ENCODE measurements at places on chromosomes 6 and 20. TPM values are rescaled to one million over a fixed set of nuclear protein-coding genes. Genes with fewer than 3 reads are reported as not detected.

- no peak overlapping the region for H3K27ac ChIP-seq
- no peaks in the 10 kb centered on the region for H3K36me3 ChIP-seq
- H3K4me3 ChIP-seq, result no peak overlapping the region
- H3K27me3 ChIP-seq, result peaks cover 4% of the 10 kb centered on the region
Observed at GRCh38 chr6:148272597-148272996, 70.0 kb upstream of the SASH1 start.

- peaks cover 4% of the 10 kb centered on the region for H3K36me3 ChIP-seq
- no peak overlapping the region for H3K4me3 ChIP-seq
- peaks cover 73% of the 10 kb centered on the region for H3K4me1 ChIP-seq
- DNase-seq, result no peak
Observed at GRCh38 chr6:169587975-169588374, 113.9 kb downstream of the WDR27 start.

DNA sequence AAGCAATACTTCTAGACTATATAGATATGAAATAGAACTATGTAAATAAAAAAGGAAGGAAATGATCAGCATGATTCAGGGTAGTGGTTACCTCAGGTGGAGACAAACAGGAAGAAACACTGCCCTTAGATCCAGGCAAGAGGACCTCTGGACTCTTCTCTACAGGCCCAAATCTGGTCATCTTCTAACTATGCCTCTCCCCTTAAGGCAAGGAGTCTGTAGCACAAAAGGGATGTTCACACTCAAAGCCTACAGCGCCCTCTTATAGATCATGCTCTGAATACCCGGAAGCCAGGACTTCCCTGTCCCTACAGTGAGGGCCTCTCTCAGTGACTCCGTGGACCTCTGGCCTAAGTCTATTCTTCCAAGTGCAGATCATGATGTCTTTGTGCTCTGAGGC, 30.4 kb upstream of the HIVEP2 start:
- no peak overlapping the region for H3K4me3 ChIP-seq
- H3K4me1 ChIP-seq, result peaks cover 10% of the 10 kb centered on the region
- DNase-seq, result no peak

- H3K4me3 ChIP-seq, result no peak overlapping the region
- DNase-seq, result peak; percentile 2
- H3K27ac ChIP-seq, result no peak overlapping the region
- no peaks in the 10 kb centered on the region for H3K36me3 ChIP-seq
- H3K4me1 ChIP-seq, result no peaks in the 10 kb centered on the region
- no peaks in the 10 kb centered on the region for H3K27me3 ChIP-seq
Observed at GRCh38 chr6:145761584-145761983, 26.3 kb upstream of the EPM2A start.

DNA sequence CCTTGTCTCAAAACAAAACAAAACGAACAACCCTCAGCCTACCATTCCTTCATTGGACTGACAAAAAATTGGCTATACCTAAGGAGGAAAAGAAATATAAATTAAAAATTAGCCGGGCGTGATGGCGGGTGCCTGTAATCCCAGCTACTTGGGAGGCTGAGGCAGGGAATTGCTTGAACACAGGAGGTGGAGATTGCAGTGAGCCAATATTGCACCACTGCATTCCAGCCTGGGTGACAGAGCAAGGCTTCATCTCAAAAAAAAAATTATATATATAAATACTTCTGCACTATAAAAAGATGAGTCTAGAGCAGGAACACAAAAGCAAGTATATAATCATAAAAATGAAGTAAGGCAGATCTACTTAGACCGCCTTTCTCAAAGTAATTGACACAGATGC, 109.8 kb downstream of the CRYBG1 start:
- peaks cover 5% of the 10 kb centered on the region for H3K36me3 ChIP-seq
- no peak overlapping the region for H3K27ac ChIP-seq
- H3K4me1 ChIP-seq, result no peaks in the 10 kb centered on the region
- peaks cover 15% of the 10 kb centered on the region for H3K27me3 ChIP-seq
- DNase-seq, result no peak
- H3K4me3 ChIP-seq, result no peak overlapping the region

- H3K4me1 ChIP-seq, result peaks cover 10% of the 10 kb centered on the region
- DNase-seq, result no peak
- H3K4me3 ChIP-seq, result no peak overlapping the region
- H3K36me3 ChIP-seq, result no peaks in the 10 kb centered on the region
- no peak overlapping the region for H3K27ac ChIP-seq
Observed at GRCh38 chr20:62234339-62234738, 4.0 kb upstream of the OSBPL2 start.

- H3K27ac ChIP-seq, result no peak overlapping the region
- no peaks in the 10 kb centered on the region for H3K4me1 ChIP-seq
- no peaks in the 10 kb centered on the region for H3K36me3 ChIP-seq
- no peak overlapping the region for H3K4me3 ChIP-seq
Observed at GRCh38 chr20:18224968-18225568, 63.3 kb upstream of the ZNF133 start.

GRCh38 chr6:45625191-45625664, 247.5 kb upstream of the SUPT3H start:
- DNase-seq, result no peak
- peaks cover under 1% of the 10 kb centered on the region for H3K4me1 ChIP-seq
- no peaks in the 10 kb centered on the region for H3K36me3 ChIP-seq
- H3K4me3 ChIP-seq, result no peak overlapping the region

DNA sequence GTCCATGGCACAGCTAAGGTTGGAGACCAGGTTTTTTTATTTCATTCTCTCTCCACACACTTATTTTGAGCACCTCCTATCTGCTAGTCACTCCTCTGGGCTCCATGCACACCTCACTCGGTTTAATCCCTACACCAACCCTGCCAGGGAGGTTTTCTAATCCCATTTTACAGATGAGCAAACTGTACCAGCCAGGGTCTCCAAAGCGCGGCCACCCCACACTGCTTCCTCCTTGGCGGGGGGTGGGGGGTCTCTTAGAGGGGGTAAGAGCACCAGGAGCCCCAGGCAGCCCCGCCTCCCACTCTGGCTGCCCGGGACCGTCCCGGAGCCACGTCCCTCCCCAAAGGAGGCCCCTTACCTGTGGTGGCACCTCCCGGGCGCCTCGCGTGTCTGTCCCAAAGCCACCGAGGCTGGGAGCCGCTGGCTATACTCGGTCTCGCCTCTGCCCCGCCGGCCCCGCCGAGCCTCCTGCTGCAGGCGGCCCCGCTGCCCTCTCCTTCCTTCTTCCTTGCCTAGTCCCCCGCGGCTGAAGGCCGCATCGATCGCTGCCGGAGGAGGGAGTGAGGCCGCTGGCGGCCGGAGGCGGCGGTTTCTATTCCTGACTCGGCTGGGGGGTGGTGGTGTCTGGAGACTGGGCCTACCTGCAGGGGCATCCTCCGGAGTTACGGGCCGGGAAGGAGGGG, at the start of gene KCNS1:
KCNS1 (minus strand) TSS at position 565 of the 683 bp plus-strand sequence. CDS start 1,891 bp downstream, outside the sequence.
- H3K27me3 ChIP-seq, result peaks cover 68% of the 10 kb centered on the region
- no peak for DNase-seq
- H3K36me3 ChIP-seq, result no peaks in the 10 kb centered on the region
- no peak within 1 kb of the TSS for H3K27ac ChIP-seq
- no peak within 1 kb of the TSS for H3K4me3 ChIP-seq

DNA sequence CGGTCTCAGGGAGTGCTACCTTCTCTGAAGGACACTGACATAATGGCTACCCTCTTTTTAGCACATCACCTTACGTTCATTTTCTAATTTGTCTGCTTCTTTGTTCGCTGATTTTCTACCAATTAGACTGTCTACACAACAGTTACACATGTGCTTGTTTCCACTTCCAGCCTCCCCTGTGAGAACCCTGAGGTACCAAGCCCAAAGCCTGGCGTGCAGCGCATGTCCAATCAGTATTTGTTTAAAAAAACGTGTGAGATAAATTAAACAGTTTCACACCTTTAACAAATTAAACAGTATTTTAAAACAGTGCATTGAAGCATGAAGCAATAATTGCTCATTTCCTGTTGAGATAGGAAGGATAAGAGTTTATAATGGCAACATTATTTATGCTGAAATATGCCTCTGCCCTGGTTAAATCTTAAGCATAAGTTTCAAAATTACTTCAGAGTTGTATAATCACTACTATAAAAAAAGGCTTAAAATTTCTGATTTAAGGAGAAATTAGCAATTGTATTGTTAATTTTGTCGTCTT, 88.9 kb downstream of the MAP3K5 start:
- DNase-seq, result no peak
- no peak overlapping the region for H3K27ac ChIP-seq
- H3K4me3 ChIP-seq, result no peak overlapping the region
- H3K4me1 ChIP-seq, result peaks cover 48% of the 10 kb centered on the region

DNA sequence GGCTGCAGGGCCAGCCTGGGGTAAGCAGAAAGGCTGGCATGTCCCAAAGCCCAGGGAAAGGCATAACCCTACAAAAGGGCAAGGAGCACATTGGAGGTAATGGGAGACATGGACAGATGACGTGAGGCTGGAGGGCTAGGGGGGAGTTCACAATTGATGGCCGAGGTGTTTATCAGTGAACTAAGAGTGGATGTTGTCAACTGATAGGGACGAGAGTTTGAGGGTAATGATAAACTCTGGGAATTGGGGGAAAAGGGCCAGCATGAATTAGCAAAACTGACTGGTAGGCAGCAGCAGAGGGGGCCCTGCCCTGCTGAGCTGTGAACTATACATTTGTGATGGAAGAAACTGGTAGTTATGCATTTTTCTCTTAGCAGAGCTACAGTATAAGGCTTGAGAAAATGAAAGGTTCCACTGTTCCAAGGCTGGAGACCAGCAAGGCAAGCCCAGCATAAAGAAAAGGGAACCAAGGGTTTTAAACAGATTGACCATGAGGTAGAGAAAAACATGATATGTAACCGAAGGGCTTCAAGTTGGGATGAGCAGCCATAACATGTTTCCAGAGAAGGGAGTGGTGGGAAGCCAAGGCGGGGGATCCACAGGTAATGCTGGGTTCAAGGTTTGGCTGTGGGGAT, 98.1 kb upstream of the MLN start:
- H3K27ac ChIP-seq, result no peak overlapping the region
- no peak for DNase-seq
- H3K4me3 ChIP-seq, result no peak overlapping the region
- H3K27me3 ChIP-seq, result peaks cover 9% of the 10 kb centered on the region
- H3K36me3 ChIP-seq, result no peaks in the 10 kb centered on the region

- H3K4me1 ChIP-seq, result no peaks in the 10 kb centered on the region
- H3K4me3 ChIP-seq, result no peak overlapping the region
- H3K36me3 ChIP-seq, result no peaks in the 10 kb centered on the region
- no peak for DNase-seq
Observed at GRCh38 chr6:97630604-97631003, 347.6 kb upstream of the MMS22L start.

DNA sequence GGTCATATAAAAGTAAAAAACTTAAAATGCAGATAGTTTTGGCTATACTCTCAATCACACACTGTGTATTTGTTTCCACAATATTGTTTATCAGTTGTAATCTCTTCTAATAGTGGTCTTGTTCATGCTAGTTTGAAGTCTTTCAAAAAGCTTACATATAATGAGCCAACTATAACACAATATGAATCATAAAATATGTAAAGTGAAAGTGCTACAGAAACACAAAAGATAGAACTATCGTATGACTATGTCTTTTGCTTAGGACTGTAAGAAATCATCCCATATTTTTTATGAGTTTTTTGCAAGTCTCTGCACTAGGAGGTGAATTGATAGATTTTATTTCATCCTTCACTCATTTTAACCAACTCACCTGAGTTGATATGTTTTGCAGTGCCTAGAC, 136.0 kb downstream of the MMUT start:
- H3K4me3 ChIP-seq, result no peak overlapping the region
- no peak overlapping the region for H3K27ac ChIP-seq

DNA sequence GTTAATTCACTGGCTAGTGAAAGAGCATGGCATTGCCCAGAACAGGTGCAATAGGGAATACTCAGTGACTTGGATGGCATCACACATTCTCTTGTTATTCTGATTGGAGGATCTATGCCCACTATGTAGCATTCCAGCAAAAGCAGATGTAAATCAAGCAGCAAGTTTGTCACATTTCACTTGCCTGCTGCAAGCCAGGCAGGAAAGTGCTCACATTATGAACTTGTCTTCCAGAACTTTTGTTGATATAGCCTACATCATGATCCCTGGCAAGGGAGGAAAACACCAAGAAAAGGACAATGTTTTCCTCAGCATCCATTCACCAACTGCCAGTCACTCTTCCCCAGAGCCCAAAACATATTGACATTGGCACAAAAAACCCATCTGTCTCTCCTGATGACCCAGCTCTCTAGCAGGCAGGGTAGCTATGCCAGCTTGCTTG, 77.8 kb downstream of the ARHGAP18 start:
- DNase-seq, result no peak
- H3K36me3 ChIP-seq, result peaks cover 5% of the 10 kb centered on the region
- H3K27me3 ChIP-seq, result no peaks in the 10 kb centered on the region
- H3K27ac ChIP-seq, result no peak overlapping the region
- H3K4me1 ChIP-seq, result no peaks in the 10 kb centered on the region

GRCh38 chr6:101001012-101001411, 119.9 kb upstream of the ASCC3 start:
- H3K4me3 ChIP-seq, result no peak overlapping the region
- H3K27ac ChIP-seq, result no peak overlapping the region
- no peaks in the 10 kb centered on the region for H3K36me3 ChIP-seq
- no peaks in the 10 kb centered on the region for H3K4me1 ChIP-seq
- H3K27me3 ChIP-seq, result peaks cover 5% of the 10 kb centered on the region
- DNase-seq, result no peak

GRCh38 chr6:71028236-71028876, 71.5 kb upstream of the B3GAT2 start:
- H3K27me3 ChIP-seq, result no peaks in the 10 kb centered on the region
- no peaks in the 10 kb centered on the region for H3K4me1 ChIP-seq
- H3K36me3 ChIP-seq, result no peaks in the 10 kb centered on the region
- no peak for DNase-seq
- no peak overlapping the region for H3K27ac ChIP-seq

- H3K27me3 ChIP-seq, result peaks cover 5% of the 10 kb centered on the region
- peaks cover 6% of the 10 kb centered on the region for H3K4me1 ChIP-seq
- H3K27ac ChIP-seq, result peak overlapping the region; percentile 64
- no peaks in the 10 kb centered on the region for H3K36me3 ChIP-seq
Observed at GRCh38 chr6:169895000-169895759, 143.8 kb downstream of the ERMARD start.

GRCh38 chr6:3987053-3987452, 91.9 kb downstream of the FAM217A start:
- no peak overlapping the region for H3K4me3 ChIP-seq
- no peak overlapping the region for H3K27ac ChIP-seq
- no peaks in the 10 kb centered on the region for H3K27me3 ChIP-seq
- peaks cover 9% of the 10 kb centered on the region for H3K4me1 ChIP-seq

Gene IL17A
- polyA plus RNA-seq, result not detected

Gene SRSF12
- not detected for polyA plus RNA-seq

Gene RARS2
- polyA plus RNA-seq, result 24.1 TPM

Gene TRIM40
- not detected for polyA plus RNA-seq

Gene SAMD3
- 0.84 TPM for polyA plus RNA-seq

Gene OR2B3
- polyA plus RNA-seq, result not detected
